KBM-7 (cell line): ENCODE measurements at places on chromosomes 11 and 22.
A peak's percentile ranks its signal among the peaks of the same experiment; 100 is the strongest.

- no peak for DNase-seq
Observed at GRCh38 chr11:1235901-1236315, 13.0 kb downstream of the MUC5B start.

- no peak for DNase-seq
Observed at GRCh38 chr11:15216678-15217077, 102.0 kb downstream of the INSC start.

DNA sequence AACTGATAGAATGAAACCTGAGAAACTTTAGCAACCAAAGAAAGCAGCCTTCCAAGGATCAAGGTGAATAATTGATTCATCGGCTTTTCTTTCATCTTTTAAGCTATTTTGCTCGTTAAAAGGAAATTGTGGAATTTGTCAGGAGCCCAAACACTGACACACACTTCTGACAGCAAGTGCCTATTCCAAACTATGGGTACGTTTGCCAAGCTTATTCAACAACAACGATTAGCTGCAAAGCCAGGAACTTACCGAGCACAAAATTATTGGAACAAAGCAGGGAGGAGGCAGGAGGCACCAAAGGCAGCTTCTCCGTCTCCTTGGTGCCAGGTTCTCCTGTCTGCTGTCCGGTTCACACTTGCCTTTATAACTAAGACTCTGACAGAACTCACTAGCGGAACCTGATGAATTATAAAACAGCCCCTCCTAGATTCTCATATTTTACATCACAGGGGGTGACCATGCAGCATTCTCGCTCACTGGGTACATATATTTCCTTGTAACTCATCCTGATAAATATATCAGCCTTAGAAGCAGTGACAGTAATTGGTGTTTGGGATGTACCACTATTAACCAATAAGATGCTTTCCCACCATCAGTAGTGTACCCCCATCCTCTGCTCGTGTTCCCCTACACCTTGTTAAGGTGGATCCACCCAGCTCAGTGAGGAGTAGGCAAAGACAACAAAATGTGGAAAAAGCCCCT, 395.9 kb upstream of the CCDC90B start:
- DNase-seq = no peak

DNA sequence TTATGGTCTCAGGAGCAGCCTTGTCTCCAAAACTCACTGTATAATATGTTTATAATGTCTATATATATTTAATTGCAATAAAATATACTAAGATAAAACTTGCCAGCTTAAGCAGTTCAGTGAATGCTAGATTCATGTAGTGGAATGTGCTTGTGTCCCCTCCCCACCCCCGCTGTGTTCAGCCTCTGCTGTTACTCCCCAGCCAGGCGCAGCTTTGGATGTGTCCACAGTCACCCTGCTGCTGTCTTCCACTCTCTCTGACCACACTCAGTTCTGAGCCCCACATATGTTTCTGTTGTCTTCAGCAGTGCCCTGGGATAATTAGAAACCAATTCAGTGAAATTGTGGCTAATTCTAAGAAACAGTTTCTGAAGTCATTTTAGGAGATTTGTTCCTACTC, 52.2 kb downstream of the PPFIA1 start:
- DNase-seq = no peak

DNA sequence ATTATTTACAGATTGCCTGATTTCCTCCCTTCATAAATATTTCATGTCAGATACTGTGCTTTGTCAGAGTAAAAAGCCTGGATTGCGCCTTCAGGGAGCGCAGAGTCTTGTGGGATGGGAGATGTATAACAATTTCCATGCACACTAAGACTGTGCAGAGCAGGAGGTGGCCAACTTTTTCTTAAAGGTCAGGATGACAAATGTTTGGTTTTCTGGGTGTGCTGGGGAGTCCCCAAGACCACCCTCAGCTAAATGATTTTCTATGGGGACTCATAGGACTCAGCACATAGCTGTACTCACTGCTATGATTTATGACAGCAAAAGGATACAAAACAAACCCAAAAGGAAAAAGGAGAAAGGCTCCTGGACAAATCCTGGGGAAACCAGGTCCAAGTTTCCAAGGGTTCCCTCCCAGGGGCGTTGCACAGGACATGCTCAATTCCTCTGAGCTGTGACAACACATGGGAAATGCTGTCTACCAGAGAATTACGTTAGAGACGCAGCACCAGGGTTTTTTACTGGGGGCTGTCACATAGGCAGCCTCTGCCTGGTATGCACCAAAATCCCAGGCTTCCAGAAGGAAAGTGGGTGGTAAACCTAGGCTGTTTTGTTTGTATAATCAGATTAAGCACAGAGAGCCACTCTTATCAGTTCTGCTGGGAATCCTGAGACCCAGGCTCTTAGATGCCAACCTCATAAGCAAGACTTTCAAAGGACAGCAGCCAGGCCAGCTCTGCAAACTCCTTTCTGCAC, 59.1 kb downstream of the CSNK2A3 start:
- no peak for DNase-seq

DNA sequence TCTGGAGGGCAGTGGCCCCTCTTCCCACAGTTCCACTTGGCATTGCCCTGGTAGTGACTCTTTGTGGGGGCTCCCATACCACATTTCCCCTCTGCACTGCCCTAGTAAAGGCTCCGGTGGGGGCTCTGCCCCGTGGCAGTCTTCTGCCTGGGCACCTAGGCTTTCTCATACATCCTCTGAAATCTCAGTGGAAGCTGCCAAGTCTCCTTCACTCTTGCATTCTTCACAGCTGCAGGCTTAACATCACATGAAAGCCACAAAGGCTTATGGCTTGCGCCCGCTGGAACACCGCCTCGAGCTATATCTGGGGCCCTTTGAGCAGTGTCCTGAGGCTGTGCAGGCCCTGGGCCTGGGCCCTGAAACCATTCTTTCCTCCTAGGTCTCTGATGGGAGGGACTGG, 25.3 kb downstream of the PLEKHB1 start:
- DNase-seq = no peak

GRCh38 chr22:40451210-40451609, 80.8 kb downstream of the SGSM3 start:
- DNase-seq = no peak

- peak; percentile 75 for DNase-seq
Observed at GRCh38 chr22:26367402-26368245, 61.4 kb upstream of the ASPHD2 start.
